ENCODE measurements at places on chromosomes 13 and 19.
A peak's percentile ranks its signal among the peaks of the same experiment; 100 is the strongest.

- DNase-seq, result no peak
Observed at GRCh38 chr13:42021851-42022250, 26.6 kb upstream of the DGKH start.

- no peak for DNase-seq
Observed at GRCh38 chr13:91135968-91136367, 211.5 kb upstream of the MIR17HG start.

- peak; percentile 13 for DNase-seq
Observed at GRCh38 chr19:1356508-1356865, 27.2 kb upstream of the NDUFS7 start.

DNA sequence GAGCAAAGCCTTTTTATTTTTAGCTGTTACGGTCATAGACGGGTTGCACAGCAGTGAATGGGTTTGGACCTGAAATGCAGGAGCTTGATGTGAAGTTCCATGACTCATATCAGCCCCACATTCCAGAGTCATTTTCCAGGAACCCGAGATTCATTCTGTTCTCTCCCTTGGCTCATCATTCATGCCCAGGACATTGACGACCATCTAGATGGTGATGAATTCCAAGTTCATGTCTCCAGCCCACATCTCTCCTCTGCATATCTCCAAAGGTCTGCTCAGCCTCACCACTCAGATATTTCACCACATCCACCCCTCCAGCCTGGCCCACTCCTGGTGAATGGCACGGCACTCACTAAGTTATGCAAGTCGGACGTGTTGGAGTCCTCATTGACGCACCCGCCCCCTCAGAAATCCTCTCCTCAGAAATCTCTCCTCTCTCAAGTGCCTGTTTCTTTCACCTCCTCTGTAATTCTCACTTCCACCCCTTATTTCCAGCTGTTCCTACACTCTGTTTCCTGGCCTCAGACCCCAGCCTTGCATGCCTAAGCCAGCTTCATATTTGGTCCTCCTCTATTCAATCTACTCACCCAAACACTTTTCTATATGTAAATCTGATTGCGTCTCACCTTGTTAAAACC lies 83.1 kb downstream of the ALOX5AP start:
- no peak for DNase-seq

- DNase-seq, result no peak
Observed at GRCh38 chr19:19656451-19657396, 6.8 kb downstream of the ATP13A1 start.

DNA sequence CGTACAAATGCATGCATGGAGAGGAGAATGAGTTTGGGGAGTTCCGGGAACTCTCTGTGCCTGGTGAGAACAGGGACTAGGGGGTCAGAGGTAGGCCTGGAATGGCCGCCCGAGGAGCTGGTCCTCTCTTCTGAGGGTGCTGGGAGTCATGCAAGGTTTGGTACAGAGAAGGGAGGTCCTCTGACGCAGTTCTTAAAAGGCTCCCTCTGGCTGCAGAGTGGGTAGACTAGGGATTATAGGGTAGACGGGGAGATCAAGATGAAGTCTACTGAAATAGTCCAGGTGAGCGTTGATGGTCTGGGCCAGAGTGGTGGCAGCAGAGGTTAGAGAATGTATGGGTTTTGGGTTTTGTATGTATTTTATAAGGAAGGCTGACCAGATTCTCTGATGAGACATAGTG lies 796 bp downstream of the ZNF304 start:
- DNase-seq, result no peak

GRCh38 chr13:80379245-80379644 lies 38.3 kb upstream of the SPRY2 start:
- DNase-seq, result no peak

DNA sequence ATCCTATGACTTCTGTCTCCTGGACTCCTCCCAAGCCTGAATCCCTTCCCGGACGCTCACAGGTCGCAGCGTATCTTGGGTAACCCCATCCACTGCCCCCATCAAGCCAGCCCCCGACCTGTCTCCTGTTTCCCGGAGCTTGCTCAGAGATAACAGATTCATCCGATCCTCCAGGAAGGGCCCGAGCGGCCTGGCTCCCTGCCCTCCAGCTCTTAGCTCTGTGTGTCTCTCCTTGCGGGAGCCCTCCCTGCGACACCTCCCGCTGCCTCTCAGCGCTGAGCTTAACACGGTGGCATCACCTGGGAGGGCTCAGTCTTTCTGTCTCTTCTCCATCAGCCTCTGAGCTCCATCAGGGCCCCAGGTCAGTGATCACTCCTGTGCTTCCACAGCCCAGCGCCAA lies 4.3 kb upstream of the TMEM255B start:
- DNase-seq, result no peak

DNA sequence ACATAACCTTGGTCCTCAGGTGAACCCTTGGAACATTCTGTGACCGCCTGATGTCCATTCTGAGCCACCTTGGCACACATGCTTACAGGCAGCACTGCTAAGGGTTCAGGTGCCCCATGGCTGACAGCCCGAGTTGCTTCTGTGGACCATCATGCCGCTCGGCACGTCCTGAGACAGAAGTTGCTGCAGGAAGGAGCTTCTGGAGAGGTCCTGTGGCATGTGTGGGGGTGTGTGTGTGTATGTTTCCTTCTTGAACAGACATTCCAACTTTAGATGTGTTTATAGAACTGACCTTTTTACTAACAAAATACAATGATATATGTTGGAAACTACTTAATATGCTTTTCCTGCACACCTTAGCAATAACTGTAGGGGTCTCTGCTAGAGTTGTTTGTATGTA lies 4.8 kb upstream of the C1QTNF9 start:
- no peak for DNase-seq

DNA sequence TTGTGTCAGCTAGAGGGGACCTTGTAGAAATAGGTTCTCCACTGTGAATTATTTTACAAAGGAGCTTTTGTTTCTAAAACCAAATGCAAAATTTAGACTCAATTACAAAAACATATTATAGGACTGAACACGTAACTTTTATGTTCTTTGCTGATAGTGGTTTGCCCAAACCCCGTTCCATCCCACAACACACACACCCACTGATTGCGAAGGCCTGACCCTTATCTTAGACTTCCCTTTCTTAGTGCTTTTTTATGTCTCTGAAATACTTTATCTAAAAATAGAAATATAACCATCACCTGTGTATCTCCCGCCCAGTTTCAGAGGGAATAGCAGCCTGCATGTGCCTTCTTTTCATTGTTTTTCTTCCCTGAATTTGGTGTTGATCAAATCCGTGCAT lies 13.0 kb downstream of the CCNA1 start:
- DNase-seq, result no peak

GRCh38 chr19:7191946-7192691 lies 102.1 kb downstream of the INSR start:
- no peak for DNase-seq

DNA sequence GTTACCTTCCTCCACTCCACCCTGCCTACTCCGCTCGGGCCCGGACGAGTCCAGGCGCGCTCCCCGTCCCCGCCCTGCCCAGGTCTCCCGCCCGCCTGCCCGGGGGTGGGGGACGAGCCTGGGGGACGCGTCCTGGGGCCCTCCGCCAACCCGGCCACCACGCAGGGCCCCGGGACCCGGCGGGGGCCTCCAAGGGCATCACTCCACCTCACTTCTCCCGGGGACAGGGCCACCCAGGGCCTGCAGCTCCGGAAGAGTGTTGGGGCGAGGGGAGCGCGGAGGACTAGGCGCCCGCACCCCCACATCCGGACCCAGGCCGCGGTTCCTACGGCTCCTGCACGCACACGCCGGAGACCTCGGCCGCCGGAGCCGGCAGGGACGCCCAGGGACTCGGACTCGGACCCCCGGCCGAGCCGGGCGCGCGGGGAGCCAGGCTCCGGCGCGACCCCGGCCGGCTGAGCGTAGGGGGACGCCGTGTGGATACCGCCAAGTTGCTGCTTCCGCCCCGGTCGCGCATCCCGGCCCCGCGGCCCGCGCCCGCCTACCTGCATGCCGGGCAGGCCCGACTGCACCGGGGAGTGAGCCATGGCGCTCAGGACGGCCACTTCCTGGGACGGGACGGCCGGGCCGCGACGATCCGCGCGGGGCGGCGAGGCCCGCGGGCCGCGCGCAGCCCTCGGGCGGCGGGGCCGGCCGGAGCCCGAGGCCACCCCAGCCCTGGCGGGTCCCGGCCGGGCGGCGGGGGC lies 534 bp downstream of the STK24 start:
- DNase-seq, result no peak

DNA sequence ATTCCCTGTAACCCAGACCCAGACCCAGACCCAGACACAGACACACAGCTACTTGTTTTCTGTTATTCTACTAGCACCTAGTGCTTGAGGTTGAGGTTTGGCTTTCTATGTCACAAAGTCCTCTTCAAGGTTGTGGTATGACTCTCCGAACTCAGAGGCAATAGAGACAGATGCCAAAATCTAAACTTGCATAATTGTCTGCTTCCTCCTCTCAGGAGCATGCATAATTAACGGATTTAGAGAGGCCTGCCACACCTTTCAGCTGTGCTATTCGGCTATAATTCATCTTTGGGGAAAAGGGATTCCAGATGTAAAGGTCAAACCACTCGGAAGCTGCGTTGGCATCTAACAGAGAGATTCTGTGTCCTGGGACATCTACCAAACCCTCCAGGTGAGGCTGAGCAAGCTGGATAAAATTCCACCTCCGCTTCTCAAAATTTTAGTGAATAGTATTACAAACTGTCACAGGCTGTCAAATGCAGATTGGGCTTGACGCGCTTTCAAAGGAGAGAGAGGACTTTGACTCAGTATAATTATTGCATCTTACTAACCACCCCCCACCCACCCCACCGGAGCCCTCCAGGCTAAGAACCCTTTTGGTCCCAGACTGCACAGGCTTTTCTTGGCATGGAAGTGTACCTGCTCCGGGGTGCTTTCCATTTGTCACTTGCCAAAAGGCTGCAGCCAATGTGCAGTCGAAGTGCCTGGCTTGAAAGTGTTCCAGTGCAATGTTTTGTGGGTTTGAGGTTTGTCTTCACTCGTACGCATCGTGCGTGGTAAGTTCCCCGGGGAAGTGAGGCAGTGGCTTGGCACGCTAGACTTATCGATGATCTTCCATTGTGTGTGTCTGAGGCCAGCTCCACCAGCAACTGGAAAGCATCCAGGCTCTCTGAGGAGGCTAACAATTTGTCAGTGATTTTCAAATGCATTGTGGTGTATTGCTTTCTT lies 194.1 kb downstream of the TDRD3 start:
- no peak for DNase-seq

- peak; percentile 63 for DNase-seq
Observed at GRCh38 chr19:8506402-8506957, 4.0 kb upstream of the PRAM1 start.

DNA sequence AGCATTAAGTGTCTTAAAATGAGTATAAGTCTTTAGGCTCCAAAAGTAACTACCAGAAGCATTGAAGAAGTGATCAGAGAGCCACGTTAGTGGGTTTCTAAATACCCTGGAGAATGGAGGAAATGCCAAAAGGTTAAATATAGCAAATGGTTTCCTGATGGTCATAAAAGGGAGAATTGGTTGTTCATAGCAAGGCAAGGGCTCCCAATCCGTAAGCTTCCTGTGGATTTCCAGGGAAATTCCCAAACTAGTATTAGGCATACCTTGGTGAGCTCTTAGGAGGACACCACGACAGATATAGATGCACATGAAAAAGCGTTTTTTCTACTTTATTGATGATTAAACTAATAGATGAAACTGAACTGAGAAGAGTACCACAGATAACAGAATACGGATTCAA lies 410.9 kb downstream of the FOXO1 start:
- DNase-seq, result no peak

- no peak for DNase-seq
Observed at GRCh38 chr19:7927605-7928333, 1.8 kb upstream of the CTXN1 start.

DNA sequence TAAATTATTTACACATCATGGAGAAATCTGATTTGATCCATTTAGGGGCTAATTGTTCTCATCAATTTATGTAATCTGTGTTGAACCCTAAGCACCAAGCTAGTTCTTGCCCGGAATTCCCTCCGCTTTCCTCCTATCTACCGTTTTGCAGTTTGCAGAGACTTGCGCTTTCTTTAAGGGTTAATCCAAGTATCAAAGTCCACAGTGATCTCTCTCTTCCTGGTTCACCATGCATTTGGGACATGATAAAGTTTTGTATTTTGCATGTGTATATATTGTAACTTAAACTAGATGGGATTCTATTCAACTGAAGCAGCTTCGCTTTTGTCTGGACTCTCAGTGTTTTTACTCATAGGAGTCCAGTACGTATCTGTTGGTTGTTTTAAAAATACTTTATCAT lies 13.8 kb upstream of the KLF5 start:
- no peak for DNase-seq

DNA sequence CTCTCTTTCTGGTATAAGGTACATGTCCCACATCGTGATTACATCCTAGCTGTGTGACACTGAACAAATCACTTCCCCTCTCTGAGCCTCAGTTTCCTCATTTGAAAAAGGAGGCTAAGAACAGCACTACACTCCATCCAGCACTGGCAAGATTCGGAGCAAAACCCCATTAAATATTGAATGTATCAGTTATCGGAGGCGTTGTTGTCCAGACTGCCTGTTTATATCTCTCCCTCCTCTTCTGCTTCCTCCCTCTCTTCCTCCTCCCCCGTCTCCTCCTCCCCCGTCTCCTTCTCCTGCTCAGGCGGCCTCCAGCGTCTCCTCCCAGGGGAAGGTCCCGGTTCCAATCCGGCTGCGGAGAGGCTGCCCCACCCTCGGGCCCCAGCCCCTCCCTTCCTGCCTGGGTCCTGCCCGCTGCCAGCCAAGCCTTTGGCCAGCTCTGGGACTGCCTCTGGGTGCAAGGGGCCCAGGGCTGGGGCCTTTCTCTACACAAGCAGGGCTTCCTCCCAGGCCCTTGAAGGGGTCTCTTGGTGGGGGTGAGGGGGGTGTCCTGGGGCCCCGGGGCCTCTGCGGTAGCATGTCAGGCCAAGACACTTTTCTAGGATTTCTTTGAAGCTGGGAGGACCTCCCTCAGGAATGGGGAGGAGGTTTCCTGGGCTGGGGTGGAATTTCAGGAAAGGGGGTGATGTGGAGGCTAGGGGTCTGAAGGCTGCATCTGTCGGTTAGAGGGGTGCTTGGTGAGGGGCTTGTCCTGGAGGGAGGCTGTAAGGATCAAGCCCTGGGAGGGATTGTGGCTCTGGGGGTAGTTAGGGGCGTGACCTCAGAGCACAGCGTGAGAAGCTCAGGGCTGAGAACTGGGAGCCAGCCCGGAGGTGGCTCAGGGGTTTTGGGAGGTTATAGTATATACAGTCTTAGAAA lies 1.9 kb downstream of the RRAS start:
- no peak for DNase-seq

GRCh38 chr19:45139286-45140143 lies 21.3 kb downstream of the NKPD1 start:
- no peak for DNase-seq

DNA sequence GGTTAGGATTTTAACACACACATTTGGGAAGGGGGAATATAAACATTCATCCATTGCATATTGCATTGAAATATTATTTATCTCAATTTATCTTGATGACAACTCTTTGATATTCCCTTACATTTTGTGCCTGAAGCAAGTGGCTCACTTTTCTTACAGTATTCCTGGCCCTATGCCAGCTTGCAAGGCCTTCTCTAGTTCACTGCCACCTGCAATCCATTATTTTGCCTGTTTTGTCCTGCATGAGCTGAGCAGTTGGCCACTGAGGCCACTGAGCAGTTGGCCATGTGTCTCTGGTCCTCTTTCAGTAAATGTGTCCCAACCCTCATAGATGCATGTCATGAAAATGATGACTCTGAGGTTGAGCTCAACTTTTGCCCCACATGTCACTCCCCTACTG lies 49.8 kb downstream of the CBY2 start:
- no peak for DNase-seq
